Thymus (tissue), 14 donors: ENCODE measurements at places on chromosomes 3 and 15. TPM values are rescaled to one million over a fixed set of nuclear protein-coding genes. Genes with fewer than 3 reads are reported as not detected.

- no peak for DNase-seq
- no peak overlapping the region for H3K4me3 ChIP-seq
- H3K4me1 ChIP-seq: no peaks in the 10 kb centered on the region
- H3K27me3 ChIP-seq: no peaks in the 10 kb centered on the region
- H3K27ac ChIP-seq: no peak overlapping the region
- no peaks in the 10 kb centered on the region for H3K36me3 ChIP-seq
Measured at GRCh38 chr15:60829416-60829815, 350.5 kb upstream of the ICE2 start.

Gene UPK1B
- 8.6 TPM for polyA plus RNA-seq

DNA sequence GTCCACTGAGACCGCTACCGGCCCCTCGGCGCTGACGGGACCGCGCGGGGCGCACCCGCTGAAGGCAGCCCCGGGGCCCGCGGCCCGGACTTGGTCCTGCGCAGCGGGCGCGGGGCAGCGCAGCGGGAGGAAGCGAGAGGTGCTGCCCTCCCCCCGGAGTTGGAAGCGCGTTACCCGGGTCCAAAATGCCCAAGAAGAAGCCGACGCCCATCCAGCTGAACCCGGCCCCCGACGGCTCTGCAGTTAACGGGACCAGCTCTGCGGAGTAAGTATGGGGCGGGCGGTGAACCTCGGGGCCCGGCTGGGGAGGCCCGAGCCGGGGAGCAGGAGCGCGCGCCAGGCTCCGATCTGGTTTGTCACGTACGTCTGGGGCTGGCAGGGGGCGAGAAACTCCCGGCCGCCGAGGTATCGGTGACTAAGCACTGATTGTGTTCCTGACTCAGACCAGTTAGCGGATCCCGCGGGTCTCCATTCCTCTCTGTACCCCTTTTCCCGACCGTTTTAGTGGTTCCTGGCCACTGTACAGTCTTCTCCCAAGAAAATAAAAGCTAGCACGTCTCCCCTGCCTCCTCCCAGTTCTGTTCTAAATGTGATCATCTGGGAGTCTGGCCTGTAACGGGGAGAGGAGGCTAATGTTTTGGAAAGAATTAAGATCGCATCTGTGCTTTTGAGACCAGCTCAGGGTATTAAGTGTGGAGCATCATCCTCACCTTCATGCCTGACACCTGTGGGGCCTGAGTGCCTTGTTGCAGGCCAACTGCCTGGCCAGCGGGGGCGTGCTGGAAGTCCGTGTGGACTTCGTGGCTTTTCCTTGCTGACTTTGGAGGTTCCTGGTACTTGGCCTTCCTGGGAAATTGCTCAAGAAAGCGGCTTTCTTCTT is 691 bp downstream of the MAP2K1 start:
- DNase-seq: no peak
- H3K4me1 ChIP-seq: peaks cover 39% of the 10 kb centered on the region

Gene TIGIT
- 7.1 TPM for polyA plus RNA-seq

Gene PAQR9
- polyA plus RNA-seq: 0.02 TPM
